Activated T-cell treated with anti-CD3 and anti-CD28 coated beads, Interleukin-2, amount 50 U/mL, for 4 hours (primary cell): ENCODE measurements at places on chromosomes 12 and 14. TPM values are rescaled to one million over a fixed set of nuclear protein-coding genes. Genes with fewer than 3 reads are reported as not detected.
A peak's percentile ranks its signal among the peaks of the same experiment; 100 is the strongest.

- no peak for DNase-seq
These were observed 34.9 kb upstream of the AEBP2 start for GRCh38 chr12:19404242-19404880.

DNA sequence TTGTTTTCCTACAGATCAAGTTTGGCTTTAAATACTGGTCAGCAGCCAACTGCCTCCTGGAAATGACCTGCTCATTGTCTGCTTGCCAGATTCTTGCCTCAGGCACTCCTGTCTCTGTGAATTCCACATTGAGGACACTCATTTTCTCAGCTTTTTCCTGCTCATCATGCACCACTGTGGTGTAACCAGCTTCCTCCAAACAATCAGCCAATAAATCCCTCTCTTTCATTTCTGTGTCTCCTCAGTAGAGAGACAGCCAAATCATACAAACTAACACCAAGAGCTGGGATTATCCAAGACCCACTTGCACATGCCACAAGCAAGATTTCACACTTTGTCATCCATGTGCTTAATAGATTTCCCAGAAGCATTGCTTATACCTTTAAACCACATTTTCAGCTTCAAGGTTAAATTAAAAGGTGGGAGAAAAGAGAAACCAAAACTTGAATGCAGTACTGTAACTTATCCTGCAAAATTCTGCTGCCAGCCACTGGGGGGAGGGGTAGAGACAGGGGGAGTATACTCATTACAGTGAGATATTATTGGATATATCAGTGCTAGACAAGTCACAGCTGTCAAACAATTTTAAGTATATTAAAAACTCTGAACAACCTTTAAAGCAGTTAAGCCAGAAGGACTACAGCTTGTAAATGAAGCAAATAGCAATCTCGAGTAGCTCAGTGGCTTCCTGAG is 105.0 kb downstream of the PPP2R5E start:
- peak; percentile 15 for DNase-seq

Gene GABARAPL1
- 6.3 TPM for total RNA-seq

Gene ACSS3
- not detected for total RNA-seq

DNA sequence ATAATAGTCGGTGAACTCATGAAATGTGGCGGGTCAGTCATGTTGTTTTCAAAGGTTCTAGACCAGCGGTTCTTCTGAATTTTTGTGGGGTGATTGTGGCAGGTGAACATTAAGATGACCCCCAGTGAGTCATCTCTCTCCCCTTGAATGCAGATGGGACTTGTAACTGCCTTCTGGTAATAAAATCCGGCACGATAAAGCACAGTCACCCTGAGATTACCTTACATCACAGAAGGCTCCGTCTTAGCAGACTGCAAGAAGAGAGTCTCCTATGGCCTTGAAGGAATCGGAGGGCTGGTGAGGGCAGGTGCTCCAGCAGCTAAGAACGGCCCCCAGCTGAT is 189.6 kb downstream of the FOXN3 start:
- no peak for DNase-seq
